ENCODE measurements at places on chromosomes 11 and 22.

- no peak for DNase-seq
Observed at GRCh38 chr11:45155627-45156180, 9.3 kb downstream of the PRDM11 start.

DNA sequence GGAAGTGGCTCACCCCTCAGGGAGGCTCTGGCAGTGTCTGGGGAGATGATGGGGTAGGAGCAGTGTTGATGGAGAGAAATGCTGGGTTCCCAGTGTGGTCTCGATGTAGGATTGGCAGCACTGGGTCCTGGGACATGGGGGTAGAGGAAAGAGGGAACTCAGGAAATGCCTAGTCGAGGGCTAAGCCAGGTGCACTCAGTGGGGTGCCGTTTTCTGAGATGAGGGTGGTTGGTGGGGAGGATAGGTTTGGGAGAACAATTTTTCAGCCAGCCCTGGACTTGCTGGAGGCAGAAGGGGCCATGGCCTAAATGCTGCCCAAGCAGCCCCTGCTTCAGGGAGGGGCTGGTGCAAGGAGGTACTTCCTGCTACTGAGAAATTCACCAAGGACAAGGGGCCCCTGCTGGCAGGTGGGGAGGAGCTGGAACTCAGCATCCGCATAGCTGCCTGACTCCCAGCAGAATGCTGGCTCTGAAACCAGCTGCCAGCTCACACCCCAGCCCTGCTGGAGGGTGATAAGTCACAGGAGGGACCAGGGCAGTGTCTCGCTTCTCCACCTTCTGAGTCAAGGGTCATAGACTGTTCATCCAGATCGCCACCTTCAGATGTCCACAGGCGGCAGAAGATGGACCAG lies 6.0 kb downstream of the CCDC157 start:
- no peak for DNase-seq

DNA sequence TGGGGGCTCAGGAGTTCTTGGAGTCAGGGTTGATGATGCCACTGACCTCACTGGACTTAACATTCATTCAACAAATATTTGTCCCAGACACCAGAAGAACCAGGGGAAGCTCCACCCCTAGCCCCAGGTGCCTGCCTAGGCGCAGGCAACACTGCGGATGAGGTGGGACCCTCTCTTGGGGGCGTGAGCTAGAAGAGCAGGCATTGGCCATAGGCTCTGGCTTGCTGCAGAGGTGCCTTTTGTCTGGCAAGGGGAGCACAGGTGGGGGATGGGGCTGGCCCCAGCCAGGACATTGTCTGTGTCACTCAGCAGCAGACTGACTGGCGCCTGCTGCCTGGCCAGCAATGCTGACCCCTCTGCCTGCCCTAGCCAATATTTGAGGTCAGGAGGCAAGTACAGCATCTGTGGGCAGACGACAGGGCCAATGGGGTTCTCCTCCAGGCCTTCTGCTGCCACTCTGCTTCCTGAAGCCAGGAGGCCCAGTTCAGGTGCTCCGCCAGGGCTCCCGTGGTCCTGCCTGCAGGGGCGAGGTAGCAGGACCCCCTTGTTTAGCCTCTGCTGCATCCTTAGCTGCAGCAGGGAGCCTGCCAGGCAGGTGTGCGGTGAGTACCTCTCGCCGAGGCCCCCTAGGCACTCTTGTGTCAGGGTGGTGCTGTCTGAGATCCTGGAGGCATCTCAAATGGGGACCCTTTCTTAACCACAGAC lies 4.0 kb downstream of the LINC01488 start:
- DNase-seq: no peak

DNA sequence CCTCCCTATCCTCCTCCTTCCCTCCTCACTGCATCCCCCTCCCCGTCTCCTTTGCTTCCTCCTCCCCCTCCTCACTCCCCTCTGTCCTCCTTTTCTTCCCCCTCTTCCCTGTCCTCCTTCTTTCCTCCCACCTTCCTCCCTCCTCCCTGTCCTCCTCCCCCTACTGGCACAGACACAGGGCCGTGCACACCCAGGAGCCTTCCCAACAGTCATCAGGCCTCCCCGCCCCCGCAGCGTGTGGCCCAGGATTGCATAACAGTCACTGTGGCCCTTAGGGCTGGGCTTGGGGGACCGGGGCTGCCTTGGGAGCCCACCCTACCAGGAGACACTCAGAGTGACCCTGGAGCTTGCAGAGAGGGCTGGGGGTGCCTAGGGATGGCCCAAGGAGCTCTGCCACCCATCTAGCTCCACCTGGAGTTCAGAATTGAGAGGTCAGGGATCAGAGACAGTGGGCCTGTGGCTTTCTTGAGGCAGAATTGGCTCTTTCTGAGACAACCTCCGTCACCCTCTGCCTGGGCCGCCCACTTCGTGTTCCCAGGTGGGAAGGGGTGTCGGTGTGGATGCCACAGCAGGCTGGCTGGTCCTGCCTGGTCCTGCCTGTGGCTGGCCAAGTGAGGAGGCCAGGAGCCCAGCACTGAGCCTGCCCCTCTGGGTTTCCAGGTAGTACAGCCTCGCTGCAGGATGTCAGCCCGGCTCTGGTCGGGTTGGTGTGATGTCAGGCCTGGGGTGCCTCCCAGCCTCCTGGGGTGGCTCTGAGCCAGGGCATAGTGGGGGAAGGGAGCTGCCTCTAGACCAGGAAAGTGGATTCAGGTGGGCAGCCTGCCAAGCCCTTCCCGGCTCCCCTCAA lies 1.6 kb downstream of the SPI1 start:
- no peak for DNase-seq

DNA sequence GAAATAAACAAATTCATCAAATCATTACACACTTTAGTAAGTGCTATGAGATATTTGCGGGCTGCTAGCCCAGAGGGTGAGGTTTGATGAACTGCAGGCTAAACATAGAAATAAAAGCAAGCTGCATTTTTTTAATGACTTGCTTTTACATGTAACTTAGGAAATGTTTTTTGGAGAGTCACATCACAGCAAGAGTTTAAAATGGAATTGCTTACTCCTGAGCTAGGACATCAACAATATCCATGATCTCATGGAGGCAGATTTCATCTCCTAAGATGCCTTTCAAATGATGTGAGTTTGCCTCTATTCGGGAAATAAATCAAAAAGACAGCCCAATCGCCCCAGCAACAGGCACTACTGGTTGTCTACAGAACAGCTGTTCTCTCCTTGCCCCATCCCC lies 73.4 kb upstream of the CD44 start:
- DNase-seq: no peak

- no peak for DNase-seq
Observed at GRCh38 chr11:104876861-104877431, 21.3 kb downstream of the CASP12 start.

- DNase-seq: no peak
Observed at GRCh38 chr11:69530278-69531070, 49.0 kb downstream of the LINC01488 start.

- DNase-seq: no peak
Observed at GRCh38 chr11:125071435-125071834, 8.3 kb downstream of the SLC37A2 start.

GRCh38 chr11:67304511-67305113 lies 1.3 kb downstream of the SSH3 start:
- DNase-seq: no peak

- DNase-seq: no peak
Observed at GRCh38 chr11:43931717-43932039, 10.8 kb upstream of the C11orf96 start.

GRCh38 chr11:48054994-48055291 lies 74.6 kb downstream of the PTPRJ start:
- DNase-seq: no peak

DNA sequence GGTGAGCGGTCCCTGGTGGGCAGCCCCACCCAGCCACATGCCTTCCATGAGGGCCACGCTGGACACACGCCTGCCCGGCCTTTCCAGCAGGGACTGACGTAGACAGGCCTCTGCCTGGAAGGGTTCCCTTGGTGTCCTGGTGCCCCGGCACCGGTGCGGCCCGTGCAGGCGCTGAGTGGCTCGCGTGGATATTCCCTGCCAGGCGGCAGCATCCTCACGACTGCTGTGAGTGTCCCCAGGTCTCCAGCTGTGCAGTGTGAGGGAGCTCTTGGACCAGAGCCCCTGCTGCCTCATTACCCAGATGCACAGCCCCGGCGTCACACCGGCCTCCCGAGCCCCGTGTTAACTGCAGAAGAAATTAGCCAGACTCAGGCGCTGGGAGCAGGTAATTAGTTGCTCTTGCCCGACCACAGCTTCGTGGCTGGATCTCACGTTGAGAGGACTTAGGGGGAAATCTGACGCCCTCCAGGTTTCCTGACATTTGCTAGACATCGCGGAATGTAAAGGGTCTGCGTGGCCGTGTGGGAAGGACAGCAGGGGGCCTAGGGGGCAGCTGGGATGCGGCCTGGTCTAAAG lies 1196.3 kb downstream of the BRD1 start:
- DNase-seq: no peak

DNA sequence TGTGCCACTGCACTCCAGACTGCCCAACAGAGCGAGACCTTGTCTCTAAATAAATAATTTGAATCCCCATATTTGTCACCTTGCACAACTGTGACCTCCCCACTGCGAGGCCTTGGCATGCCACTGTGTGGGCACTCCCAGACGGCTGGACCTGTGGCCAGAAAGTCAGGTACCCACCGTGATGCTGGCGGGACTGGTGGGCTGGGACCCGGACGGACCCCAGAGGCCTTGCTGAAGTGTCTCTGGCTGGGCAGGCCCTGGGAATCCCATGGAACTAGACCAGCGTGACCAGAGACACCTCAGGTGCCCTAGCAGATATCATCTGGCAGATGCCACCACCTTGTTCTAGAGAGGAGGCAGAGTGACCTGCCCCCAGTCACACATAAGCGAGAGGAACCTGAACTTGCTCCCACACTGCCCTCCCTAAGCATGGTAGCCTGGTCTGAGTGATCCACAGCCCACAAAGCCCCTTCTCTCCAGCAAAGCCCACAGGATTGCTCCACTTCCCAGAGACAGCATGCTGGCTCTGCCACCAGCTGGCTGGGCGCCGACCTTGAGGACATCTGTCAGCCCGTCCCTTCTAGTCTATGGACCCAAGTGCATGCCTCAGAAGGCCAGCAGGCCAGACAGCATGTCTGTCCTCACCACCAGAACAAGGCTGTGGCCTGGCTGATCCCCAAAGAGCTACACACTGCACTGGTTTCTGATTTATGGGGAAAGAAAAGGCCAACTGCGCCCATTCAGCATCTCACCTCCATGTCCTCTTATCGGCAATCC lies 9.5 kb downstream of the MACROD1 start:
- DNase-seq: no peak

DNA sequence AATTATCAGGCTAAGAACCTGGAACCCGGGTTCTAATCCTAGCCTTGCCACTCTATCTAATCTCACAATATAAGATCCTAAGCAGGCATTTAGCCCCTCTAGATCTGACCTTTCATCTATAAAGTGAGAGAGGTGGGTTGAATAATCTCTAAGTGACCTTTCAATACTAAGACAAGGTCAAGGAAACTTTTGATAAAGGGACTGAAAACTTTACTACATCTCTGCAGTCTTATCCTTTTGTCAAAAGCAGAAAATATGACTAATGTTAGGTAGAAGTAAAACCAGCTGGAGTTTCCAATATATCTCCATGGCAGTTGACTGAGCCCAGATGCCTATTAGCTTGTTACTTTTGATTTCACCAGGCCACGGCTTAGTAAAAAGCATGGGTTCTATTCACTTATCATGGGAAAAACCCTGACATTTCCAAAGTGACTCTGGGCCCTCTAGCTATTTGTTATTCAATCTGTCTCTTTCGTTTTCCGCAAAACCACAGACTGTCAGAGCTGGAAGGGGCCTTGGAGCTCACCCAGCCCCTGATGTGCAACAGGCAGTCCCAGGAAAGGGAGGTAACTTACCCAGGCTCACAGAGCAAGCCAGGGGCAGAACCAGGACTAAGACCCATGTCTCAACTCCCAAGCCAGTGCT lies 75.8 kb downstream of the RAB30 start:
- no peak for DNase-seq

- DNase-seq: no peak
Observed at GRCh38 chr11:66119348-66120133, 49.5 kb downstream of the PACS1 start.

- no peak for DNase-seq
Observed at GRCh38 chr11:43135966-43136534, 175.7 kb upstream of the API5 start.

- DNase-seq: no peak
Observed at GRCh38 chr22:35312198-35313059, 12.7 kb downstream of the TOM1 start.

GRCh38 chr11:45777127-45777969 lies 27.6 kb upstream of the SLC35C1 start:
- DNase-seq: no peak

- DNase-seq: peak; percentile 42
Observed at GRCh38 chr11:31106968-31107576, 262.5 kb downstream of the DCDC1 start.

DNA sequence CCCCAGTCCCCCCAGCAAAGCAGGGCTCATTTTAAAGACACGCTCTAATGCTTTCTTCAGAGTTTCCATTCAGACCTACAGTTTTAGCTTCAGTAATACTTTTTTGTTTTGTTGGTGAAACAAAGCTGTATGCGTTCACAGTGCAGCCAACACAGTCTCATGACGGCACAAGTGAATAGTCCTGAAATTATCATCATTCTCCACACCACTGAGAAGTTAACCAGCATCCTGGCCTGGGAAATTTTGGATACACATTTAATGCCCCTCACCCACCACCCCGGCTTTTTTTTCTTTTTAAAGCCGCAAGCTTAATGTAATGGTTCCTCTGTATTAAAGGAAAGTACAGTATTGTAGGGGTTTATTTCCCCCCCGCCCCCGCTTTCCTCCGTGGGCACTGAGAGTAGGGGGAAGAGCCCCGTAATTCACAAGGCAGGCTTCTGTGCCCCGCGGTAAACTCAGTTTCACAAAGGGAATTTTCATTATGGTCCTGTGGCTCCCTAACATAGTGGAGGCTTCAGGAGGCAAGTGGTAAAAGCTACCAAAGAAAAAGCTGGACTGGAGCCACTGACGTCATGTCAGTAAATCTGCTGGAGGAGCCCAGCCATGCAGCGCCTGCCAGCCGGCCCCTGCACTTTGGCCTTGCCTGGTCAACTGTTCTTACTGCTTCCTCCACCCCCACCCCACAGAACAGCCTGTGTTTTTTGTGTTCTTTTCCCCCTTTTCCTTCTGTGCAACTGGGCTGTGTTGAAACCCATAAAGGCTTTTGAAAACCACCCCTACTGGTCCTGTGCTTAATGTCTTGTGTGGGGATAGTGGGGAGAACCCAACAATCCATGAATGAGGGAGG lies 18.2 kb downstream of the TEAD1 start:
- DNase-seq: no peak

- peak; percentile 54 for DNase-seq
Observed at GRCh38 chr11:118224511-118225188, at the start of gene JAML. JAML (minus strand) TSS chr11:118225011; CDS start chr11:118214866, 10,145 bp downstream.

DNA sequence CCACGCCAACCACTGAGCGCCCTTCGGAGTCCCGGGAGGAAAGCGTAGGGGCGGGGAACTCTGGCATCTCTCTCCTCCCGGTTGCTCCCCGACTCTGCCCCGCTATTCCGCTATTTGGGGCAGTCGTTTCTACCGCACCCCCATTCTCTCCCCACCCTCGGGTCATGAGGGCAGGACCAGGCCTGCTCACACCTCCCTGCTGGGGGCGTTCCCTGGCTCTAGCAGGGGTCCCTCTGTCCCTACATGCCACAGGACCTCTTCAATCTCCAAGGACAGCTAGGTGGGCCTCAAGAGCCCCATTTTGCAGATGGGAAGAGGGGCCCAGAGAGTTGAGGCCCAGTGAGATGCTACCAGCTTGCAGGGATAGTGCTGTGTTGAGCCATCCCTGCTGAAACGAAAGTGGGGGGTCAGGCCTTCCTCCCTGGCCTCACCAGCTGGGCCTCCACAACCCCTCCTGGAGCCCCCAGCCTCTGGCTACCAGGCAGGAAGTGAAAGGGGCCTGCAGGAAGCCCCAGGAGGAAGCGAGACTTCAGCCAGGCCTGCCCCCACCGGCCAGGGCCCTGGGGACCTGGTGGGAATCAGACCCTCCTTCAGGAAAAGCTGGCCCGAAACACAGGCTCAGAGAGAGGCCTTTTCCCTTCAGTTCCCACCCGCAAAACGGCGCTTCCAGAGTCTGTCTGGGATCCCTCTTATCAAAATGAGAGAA lies 5.5 kb upstream of the SHISA8 start:
- DNase-seq: no peak

All from stimulated activated CD4-positive, alpha-beta T cell treated with anti-CD3 and anti-CD28 coated beads, TNF-alpha, amount 100 ng/mL, for 24 hours (primary cell).